ENCODE measurements at places on chromosomes 4 and X. TPM values are rescaled to one million over a fixed set of nuclear protein-coding genes. Genes with fewer than 3 reads are reported as not detected.

Gene PASD1
- polyA plus RNA-seq = 0.09 TPM

Gene UGT8
- polyA plus RNA-seq = 11.5 TPM

Gene LONRF3
- polyA plus RNA-seq = 3.5 TPM

Gene RBM46
- not detected for polyA plus RNA-seq

Gene IBSP
- polyA plus RNA-seq = 0.08 TPM

Gene LNX1
- polyA plus RNA-seq = 3.9 TPM

Gene MAOB
- 14.5 TPM for polyA plus RNA-seq

DNA sequence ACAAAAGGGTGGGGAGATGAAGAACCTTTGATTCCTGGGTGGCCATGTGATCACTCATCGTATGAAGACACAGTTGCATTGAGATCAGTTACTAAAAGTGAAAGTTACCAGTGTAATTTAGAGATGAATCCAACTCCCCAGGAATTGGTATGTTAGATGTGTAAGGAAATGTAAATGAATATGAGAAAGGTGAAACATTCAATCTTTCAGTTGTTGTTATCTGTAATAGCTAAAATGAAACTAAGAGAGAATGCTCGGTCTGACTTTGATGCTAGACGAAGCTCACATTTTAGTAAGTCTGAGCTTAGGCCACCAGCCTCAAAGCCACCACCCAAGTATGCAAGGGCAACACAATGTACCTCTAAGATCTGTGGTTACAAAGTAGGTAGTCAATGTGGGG is 194.3 kb upstream of the POF1B start:
- DNase-seq = no peak

- peak; percentile 18 for DNase-seq
Observed at GRCh38 chrX:47854474-47854873, 17.8 kb downstream of the ZNF81 start.

DNA sequence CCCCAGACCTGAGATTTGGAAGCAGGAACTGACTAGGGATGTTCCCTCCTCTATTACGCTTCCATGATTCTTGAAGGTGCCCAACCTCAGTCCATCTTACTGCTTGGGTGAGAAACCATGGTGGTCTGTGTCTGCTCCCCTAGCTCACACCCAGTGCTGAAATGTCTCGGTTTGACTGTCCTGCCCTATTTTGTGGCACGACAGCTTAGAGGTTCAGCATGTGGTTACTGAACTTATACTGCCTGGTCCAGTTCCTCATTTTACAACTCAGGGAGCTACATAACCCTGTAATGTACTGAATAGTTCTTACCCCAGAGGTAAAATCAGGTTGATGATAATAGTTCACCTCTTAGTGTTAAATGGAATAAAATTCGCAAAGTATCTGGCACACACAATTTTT is 203.1 kb downstream of the RBM46 start:
- DNase-seq = no peak

DNA sequence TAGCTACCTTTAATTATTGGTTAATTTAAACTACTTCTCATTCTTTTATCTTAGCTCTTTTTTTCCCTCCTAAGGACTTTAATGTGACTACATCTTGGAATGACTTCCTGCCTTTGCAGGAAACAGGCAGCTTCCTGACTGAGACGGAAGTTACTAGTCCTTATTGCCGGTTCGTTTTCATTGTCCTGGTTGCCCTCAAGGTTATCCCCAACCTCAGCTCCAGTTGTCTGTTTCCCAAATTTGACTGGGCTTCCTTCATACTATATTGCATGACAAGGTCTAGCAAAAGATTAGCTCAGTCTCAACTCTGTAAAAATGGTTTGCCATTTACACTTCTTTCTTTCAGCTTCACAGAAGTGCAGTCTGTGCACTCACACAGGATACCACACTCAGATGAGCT is 109.9 kb upstream of the DDX53 start:
- no peak for DNase-seq

DNA sequence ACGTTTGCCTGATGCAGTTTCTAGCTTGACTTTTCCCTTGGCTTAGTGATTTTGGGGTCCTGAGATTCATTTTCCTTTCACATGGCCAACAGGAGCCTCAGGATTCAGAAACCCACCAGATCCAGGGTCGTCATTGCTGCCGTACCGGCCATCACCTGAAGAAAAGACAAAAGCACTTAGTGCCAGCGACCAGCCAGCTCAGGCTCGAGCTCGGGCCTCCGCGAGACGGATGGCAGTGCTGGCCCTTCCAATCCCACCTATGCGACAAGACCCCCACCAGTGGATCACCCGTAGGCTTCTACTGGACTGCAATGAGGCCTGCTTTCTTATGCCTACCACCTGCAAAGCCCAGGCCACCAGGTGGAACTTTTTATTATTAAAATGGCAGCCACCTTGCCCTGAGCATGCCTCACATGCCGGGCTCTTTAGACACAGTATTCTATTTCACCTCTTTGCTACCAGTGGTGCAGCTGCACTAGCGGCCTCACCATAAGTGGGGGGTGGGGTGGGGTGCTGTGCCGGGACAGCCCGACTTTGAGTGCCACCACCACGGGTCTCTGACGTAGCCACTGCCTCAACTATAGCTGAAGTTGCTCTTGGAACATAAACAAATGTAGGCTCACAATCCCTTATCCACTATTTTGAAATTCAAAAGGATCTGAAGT is 84.3 kb downstream of the MTMR1 start:
- DNase-seq = no peak

- DNase-seq = peak; percentile 83
Observed at GRCh38 chr4:76948443-76949275, 893 bp upstream of the SEPTIN11 start.

- no peak for DNase-seq
Observed at GRCh38 chr4:86564795-86565194, 29.3 kb upstream of the PTPN13 start.

DNA sequence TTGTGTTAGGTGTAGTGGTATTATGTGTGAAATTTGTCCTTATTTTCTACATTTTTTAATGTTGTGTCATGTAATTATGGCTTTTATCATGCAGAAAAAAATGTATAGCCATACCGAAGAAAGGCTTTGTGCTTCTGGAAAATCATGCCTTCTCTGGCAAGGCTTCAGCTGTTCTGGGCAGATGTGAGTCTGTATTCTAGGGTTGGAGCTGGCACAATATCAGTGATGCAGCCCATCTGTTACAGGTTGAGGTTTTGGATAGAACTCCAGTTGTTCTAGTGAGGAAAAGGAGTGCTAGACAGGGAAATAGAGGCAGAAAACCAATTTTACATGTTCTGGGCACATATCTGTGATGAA is 44.8 kb upstream of the PRSS12 start:
- DNase-seq = no peak

DNA sequence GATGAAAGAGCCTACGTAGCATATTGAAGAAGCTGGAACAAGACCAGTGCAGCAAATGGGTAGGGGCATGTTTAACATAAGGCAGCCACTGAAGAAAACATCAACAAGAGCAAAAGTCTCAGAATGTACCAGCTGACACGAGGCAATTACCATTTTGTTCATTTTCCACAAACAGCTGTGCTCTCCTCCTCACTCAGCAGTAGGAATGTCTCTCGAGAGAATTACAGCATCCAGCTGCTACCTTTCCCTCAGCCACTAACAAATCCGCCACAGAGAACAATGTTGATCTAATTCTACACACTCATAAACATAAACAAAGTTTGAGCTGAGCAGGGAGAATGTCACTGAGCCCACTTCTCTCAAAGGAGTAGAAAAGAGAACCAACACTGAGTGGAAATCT is 68.0 kb downstream of the OPHN1 start:
- peak; percentile 52 for DNase-seq

DNA sequence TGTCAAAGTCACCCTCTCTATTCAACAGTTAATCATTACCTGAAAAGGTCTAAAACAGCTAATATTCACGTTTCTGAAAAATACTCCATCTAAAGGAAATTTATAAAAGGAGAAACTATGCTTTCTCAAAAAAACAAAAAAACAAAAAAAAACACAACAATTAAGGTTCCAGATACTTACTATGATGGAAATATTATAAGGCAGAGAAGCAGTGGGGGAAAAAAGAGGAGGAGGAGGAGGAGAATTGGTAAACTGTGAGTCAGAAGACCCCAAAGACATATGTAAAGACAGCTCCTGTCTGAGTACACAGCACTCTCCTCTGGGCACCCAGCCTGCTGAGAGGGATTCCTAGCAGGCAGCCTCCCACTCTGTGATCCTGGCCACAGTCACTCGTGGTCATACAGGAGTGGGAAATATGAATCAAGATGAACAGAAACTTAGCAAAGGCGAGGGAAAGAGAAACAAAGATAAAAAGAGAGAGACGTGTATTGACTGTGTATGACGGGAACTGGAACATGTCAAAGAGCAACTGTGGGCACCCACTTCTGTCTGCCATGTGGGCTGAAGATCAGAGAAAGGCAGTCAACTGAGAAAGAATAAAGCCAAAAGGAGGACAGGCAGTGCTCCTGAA is 12.5 kb downstream of the KLHL15 start:
- DNase-seq = no peak

GRCh38 chr4:165592386-165592785 is 213.6 kb downstream of the CPE start:
- no peak for DNase-seq

GRCh38 chrX:121135488-121136207 is 88.2 kb downstream of the GLUD2 start:
- no peak for DNase-seq

- no peak for DNase-seq
Observed at GRCh38 chrX:66698273-66699204, 59.7 kb upstream of the EDA2R start.

DNA sequence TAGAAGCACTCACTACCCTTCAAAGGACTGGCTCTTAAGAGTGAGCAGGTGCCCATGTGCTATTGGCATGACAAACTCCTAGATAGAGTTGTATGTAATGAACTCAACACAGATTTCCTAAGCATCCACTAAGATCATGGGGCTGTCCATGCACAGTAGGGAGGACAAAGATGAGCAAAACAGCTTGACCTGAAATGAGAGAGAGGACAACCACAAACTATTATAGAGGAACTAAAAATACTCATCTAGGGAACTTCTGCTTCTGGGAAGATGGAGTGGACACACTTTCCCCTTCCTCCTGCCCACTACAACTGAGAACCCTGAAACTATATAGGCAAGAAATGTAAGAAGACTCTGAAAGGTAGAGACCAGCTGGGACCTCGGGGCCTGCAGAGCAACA is 20.8 kb upstream of the TMEM128 start:
- DNase-seq = no peak

GRCh38 chrX:133444952-133445831 is 29.9 kb upstream of the GPC4 start:
- DNase-seq = no peak

DNA sequence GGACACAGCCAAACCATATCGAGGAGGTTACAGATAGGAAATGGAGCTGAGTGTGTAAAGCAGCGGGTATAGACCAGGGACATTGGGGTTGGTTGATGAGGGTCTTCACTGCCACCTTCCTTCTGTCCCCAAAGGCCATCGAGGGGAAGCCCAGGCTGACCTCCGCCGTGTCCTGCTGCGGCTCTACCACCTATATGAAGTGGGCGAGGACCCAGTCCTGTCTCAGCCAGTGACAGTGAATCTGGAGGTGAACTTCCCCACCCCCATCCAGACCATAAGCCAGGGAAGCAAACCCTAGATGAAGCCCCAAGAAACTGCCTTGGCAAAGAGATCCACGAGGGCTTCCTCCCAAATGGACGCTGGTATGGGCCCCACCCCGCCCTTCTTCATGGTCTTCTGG is 23.2 kb upstream of the MRFAP1 start:
- no peak for DNase-seq

DNA sequence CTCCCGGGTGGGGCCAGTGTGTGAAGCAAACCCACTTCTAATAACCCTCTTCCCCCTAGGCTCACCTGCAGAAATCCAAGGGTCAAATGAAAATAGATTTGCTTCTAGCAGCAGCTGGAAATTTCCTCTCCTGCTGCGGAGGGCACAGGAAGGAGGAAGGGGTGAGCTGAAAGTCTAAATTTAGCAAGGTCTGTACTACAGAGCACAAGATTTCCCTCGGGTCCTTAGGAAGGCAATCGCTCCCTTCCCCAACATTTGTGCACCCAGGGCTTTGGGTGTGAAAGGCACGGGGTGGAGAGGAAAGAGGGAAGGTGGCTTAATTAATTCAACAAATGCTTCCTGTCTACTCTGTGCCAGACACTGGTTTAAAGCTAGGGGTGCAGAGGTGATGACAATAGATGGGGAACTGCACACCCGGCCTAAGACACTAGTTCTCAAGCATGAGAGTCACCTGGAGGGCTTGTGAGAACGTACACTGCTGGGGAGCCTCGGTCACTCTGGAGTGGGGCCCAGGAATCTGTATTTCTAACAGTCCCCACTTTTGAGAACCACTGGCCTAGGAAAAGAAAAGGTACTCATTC is 204.4 kb downstream of the NSUN7 start:
- DNase-seq = no peak

DNA sequence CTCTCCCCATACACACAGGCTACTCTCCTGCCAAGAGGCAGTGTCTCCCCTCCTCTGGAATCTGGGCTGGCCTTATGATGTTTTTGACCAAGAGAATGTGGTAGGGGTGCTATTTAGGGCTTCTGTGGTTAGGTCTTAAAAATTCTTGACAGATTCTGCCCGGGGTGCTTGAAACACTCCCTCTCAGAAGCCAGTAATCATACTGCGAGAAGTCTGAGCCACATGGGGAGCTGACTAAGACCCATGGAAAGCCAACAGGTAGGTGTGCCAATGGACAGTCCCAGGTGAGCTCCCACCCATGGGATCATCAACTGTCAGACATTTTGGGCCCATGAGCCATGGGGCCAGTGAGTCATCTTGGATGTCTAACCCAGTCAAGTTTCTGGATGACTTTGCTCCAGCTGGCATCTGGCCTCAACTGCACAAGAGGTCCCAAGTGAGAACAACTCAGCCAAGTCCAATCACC is 315.7 kb downstream of the FBXW7 start:
- DNase-seq = no peak
